ENCODE measurements at places on chromosomes 2 and 18.

- no peak for DNase-seq
Measured at GRCh38 chr2:130390460-130391057, 34.7 kb downstream of the PTPN18 start.

DNA sequence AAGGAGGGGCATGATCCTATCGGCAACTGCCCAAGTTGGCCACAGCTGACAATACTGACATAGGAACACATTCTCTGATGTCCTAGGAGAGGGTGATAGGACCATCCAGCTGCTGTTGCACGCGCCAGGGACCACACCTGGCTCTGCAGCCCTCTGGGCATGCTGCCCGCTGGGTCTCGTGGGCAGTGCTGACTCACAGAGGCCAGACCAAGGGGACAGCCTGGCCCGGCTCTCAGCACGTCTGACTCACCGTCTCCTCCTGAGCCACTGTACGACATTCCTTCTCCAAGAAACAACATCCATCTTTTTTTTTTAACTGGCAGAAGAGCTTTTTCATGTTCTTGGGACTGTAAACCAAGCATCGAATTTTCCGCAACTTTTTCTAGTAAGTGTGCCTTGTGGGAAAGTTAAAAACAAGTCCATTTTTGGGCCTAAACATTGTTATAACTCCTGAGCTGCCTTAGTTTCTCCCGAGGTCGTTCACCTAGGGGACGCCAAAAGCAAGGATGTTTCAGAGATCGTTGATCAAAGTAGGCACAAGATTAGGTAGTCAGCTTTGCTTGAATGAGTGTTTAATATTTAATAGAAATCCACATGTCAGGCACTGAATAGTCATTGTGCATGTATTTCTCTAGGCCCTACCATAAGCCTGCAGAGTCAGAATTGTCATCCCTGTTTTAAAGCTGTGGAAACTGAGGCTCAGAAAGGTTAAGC is 100.3 kb downstream of the TTC32 start:
- no peak for DNase-seq

- no peak for DNase-seq
Measured at GRCh38 chr18:79489051-79489898, 93.5 kb downstream of the NFATC1 start.

- DNase-seq = no peak
Measured at GRCh38 chr2:129480790-129481189, 498.7 kb upstream of the RAB6C start.

- DNase-seq = no peak
Measured at GRCh38 chr2:204737296-204737695, 192.0 kb downstream of the PARD3B start.

DNA sequence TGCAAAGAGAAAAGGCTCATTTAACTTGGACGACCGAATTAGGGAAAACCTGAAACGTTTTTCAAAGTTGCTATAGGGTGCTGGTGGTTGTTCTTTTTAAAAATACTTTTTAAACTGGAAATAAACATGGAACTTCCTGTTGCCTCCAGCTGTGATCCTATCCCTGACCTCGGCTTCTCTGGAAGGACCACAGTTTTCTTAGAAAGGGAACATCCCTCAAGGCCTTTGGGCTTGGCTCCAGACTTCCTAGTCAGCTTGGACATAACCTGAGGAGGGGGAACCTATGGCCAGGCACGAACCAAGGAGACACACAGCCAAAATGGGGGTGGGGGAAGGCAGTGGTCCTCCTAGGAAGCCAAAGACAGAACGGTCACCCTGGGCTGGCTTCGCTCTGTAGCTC is 57.7 kb downstream of the CENPO start:
- no peak for DNase-seq

DNA sequence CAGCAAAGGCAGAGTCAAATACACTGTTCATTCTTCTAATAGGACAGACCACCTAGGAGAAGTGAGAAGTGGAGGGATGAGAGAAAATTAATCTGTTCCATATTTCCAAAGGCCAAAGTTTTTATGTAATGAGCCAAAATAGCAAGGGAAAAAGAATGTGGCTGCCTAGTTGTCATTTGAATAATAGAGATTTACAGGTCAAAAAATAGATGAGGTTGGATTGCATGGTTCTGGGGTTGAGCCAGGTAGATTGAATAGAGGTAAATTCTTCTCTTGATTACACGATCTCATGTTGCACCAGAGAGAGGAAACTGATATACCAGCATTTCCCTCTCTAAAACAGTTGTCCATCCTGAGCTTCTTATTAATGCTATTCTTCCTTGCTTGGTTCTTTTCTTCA is 325.8 kb downstream of the CCDC178 start:
- DNase-seq = no peak

GRCh38 chr2:172722481-172722880 is 13.2 kb upstream of the RAPGEF4 start:
- DNase-seq = peak; percentile 35

DNA sequence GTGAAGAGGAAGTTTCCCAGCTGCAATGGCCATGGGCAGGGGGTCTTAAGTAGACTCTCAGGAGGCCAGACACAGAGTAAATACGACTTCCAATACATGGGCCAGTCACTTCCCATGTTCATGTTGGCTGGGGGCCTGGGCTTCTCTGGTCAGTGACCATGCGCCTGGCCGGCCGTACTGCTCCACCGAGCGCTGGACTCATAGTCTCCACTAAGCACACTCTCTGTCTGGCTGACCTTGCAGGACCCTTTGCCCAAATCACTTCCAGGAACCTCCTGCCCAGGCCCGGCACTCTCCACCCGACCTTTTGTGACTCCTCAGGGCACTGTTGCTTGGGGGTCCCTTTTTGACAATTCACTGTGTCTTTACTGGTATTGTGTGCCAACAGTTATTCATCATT is 69.3 kb downstream of the SOWAHC start:
- no peak for DNase-seq

DNA sequence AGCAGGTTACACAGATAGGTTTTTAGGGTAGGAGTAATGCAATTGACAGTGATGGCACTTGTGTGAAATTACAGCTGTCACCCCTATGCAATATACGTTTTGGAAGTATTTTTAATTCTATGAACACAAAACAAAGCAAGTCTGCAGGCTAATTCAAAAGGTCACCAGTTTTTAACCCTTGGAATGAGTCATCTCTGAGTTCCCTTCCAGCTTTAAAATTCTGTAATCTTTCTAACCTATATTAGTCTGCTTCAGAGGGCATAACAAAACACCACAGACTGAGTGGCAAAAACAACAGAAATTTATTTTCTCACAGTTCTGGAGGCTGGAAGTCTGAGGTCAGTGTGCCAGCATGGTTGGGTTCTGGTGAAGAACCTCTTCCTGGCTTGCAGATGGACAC is 596.9 kb upstream of the HNMT start:
- no peak for DNase-seq

GRCh38 chr2:160507046-160507407 is 13.4 kb upstream of the RBMS1 start:
- DNase-seq = no peak

GRCh38 chr2:42142547-42143184 is 26.5 kb upstream of the EML4 start:
- no peak for DNase-seq

DNA sequence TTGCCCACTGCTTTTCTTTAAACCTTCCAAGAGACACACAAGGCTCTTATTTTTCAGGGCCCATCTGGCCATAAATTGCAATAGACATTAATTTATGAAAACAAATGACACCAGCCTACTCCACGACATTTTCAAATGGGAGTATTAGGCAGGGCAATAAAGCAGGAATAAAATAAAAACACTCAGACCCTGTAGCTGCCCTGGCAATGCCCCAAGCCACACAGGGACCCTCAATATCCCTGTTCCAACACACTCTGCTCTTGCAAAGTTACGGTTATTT is 550.8 kb upstream of the TNP1 start:
- peak; percentile 16 for DNase-seq

DNA sequence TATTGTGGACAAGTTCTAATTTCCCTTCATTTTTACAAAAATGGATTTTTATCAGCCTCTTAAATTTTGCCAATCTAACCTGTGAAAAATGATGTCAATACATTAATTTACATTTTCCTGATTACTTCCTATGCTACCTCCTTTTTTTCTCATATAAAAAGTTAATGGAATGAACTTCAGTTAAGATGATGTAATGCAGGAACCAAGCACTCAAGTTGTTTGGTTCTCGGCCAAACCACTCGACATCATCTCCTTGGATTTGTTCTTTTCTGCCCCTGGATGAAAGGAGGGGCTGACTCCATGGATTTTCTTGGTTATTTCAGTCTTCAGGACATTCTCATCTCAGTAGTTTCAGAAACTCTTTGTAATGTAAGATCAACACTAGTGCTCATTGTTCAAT is 253.1 kb upstream of the NXPH2 start:
- peak; percentile 1 for DNase-seq

- no peak for DNase-seq
Measured at GRCh38 chr2:128632501-128632800, 313.8 kb upstream of the HS6ST1 start.

- DNase-seq = no peak
Measured at GRCh38 chr2:225742487-225742886, 343.0 kb downstream of the NYAP2 start.

DNA sequence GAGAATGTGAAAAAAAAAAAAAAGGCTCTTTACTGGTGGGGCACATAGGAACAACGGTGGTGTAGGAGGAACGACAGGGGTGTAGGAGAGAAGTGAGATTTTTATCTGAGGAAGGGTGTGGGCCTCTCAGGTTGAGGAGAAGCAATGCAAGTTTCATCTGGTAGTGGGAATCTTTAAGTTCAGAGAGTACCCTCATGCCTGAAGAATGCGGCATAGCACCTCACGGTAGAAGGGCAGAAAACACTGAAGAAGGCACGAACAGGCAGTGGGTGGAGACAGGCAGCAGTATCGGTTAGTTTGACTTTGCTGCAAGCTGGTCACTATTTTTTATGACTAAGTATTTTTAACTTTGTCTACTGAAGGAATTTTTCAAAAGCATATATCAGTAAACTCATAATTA is 52.2 kb upstream of the TSPYL6 start:
- DNase-seq = no peak

DNA sequence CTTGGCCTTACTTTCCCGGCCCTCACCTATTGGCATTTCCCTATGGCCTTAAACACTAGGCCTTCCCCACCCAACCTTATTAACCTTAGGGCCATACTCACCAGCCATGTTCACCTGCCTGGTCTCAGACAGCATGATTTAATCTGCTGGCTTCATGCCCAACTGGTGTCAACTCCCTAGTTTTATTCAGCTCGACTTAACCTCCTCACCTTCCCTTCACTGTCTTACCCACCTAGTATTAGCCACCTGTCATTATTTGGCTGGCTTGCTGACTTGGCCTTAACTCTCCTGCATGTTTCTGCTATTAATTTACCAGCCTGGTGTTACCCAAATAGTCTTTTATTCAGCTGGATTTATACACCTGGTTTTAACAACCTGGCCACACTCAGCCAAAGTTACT is 136.0 kb upstream of the ZSWIM2 start:
- DNase-seq = no peak

DNA sequence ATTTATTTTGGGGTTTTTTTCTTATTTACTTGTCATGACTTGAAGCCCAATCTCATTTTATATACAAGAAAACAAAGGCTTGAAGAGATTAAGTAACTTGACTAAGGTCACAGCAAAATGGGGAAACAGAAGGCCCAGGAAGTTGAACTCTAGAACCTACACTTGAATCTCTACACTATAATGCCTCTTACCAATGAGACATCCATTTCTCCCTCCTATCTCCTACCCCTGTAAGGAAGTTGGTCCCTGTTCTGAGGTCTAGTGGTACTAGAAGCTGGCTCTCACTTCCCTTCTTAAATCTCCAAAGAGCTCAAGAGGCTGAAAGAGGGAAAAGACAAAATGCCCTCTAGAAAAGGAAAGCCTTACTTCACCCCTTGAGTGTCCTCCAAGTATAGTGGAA is 25.5 kb upstream of the IHH start:
- no peak for DNase-seq

DNA sequence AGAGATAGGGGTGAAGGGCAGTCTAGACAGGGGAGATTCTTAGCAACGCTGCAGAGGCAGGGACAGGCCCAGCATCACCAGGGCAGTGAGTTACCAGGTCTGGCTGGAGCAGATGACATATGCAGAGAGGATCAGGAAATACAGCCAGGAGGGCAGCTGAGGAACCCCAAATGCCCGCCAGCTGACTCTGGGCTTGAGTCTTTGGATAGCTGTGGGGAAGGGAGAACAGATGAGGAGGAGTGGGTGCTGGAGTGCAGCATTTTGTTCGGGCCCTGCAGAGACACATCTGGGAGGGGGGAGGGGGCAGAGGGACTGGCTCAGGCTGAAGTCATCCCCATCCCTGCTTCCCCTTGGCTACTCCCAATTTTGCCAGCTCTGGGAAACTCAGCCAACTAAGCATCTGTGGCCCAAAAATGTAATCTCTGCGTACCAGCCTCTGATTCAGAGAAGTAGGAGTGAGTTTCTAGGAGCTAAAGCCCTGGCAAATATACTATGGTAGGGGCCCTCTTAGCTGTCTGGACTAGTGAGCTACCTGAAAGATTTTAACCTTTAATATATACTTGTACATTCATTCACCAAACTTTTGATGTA is 214.5 kb downstream of the ZBTB7C start:
- DNase-seq = peak; percentile 26

DNA sequence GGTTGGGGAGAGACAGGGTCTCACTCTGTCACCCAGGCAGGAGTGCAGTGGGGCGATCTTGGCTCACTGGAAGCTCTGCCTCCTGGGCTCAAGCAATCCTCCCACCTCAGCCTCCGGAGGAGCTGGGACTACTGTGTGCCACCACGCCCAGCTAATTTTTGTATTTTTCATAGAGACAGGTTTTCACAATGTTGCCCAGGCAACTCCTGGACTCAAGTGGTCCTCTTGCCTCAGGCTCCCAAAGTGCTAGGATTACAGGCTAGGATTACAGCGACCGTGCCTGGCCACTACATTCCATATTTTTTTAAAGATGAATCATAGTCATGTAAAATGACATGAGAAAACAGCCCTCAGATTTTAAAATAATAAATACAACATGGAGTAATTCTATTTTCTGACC is 32.3 kb downstream of the CWC22 start:
- no peak for DNase-seq

- DNase-seq = no peak
Measured at GRCh38 chr2:95054016-95054415, 28.5 kb downstream of the MAL start.

- no peak for DNase-seq
Measured at GRCh38 chr2:238203973-238204683, 633 bp upstream of the ILKAP start.

- no peak for DNase-seq
Measured at GRCh38 chr2:217742841-217743240, 260.0 kb downstream of the TNS1 start.

DNA sequence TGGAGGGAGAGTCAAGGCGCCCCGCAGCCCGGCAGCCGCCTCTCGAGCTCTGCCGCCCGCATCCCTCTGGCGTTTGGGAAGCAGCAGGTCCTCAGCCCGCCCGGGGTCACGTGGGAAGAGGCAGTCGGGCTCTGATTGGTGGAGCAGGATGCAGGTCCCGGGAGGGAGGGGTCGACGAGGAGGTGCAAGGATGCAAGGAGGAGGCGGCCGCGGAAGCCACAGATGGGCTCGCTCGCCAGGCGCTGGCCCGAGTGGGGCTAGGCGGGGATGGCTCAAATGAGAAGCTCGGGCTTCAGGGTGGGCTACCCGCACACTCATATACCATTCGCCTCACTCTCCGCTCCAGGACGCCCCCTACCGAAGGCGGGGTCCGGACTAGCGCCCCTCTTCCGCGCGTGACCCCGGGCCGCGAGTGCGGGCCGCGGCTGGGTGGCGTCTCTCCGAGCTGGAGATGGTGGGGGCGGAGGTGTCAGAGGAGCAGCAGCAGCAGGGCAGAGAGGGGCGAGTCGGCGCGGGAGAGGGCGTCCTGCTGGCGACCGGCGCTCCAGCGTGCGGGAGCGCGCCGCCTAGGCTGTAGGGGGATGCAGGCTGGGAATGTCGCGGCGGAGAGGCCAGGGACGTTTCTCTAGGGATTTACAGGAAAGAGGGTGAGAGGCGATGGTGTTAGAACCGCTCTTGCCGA is at the start of gene TMEFF2:
TSS of gene TMEFF2 (minus strand) at position 68 of the 682 bp plus-strand sequence. CDS start 409 bp downstream, outside the sequence.
- peak; percentile 87 for DNase-seq

- no peak for DNase-seq
Measured at GRCh38 chr18:61891894-61892293, 913 bp downstream of the RNF152 start.
